Activated CD4-positive, alpha-beta memory T cell treated with anti-CD3 and anti-CD28 coated beads for 36 hours (primary cell): ENCODE measurements at places on chromosomes 6 and 20.

DNA sequence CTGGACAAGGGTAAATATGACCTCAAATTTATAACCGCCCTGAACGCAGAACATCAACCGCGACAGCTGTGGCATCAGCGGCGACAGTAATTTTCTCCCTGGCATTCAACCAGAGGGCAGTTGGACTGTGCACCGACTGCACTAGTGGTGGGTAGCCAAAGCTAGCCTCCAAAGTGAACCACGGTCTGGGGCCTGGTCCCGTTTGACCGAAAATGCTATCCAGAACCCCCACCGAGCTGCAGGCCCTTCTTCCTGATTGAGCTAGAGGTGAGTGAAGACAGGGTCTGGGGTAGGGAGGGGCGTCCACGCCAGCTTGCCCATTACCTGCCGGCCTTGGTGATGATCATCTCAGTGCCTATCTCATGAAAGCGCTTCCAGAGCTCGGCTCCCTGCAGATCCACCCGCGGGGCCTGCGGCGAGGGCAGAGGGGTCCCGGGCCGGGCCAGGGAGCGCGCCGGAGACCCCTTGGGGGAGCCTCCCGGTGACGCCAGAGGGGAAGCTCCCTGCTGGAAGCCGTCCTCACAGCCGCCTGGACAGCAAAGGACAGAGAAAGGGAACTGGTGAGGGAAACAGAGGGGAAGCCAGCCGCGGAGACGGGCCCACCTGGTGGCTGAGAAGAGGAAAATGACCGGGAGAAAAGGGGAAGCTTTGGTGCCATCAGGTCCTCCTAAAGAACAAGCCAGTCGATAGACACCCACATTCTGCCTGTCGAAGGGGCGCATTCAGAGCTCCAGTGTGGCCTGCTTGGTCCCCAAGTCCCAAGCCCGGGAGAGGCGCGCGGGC, 2.0 kb downstream of the TBX18 start:
- DNase-seq: no peak

- no peak for DNase-seq
Observed at GRCh38 chr6:81766482-81767069, 14.1 kb upstream of the TENT5A start.

DNA sequence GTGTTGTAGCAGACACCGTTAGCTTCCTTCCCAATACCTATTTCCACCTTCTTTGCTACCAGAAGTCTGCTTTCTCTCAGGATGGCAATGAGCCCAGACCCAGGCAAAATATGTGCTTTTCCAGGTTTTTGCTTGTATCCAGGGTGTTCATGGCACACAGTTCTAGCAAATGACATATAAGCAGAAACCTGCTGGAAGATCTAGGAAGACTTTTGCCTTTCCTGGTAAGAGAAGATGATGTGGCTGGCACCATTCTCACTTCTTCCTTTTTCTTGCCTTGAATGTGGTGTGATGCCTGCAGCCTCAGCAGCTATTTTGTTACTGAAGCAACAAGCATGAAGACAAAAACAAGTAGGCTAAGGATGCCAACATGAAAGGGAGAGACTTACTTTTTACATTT, 19.2 kb upstream of the TBC1D22B start:
- DNase-seq: no peak

DNA sequence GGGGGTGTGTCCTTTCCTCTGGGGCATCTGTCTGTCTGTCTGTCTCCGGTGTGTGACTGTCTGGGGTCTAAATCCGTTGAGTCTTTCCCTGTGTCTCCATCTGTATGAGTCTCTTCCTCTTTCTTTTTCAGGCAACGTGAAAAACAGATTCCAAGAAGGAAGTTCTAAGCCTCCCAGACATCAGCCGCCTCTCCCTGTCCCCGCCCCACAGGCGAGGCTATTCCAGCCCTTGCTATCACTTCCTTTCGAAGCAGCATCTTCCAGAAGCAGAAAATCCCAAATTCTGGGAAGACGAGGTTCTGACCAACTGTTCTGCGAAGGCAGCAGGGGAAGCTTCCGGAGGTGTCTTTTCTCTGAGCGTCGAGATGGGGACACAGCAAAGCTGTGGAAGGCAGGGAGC, 34.0 kb downstream of the PMEPA1 start:
- DNase-seq: no peak

DNA sequence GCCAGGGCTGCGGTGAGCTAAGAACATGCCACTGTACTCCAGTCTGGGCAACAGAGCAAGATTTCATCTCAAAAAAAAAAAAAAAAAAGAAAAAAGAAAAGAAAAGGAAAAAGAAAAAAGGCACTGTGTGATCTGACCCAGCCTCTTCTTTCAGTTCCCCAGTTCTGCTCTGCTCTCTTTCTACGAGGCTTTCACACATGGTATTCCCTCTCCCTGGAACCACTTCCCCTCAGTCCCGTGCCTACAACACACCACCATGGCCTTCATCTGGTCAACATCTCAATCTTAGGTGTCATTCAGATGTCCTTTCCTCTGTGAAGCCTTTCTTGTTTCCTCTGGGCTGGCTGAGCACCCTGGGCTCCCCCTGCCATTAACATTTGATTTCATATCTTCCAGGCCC, 2.3 kb upstream of the DSN1 start:
- DNase-seq: no peak

DNA sequence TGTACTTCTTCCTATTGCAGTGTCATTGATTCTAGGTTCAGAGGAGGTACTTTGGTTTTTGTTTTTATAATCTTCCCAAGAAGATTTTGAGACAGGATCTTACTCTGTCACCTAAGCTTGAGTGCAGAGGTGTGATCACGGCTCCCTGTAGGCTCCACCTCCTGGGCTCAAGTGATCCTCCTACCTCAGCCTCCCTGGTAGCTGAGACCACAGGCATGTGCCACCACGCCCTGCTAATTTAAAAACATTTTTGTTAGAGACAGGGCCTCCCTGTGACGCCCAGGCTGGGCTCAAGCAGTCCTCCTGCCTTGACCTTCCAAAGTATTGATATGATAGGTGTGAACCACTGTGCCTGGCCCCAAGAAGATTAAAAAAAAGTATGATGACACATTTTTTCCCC, 3.4 kb upstream of the SLC17A5 start:
- peak; percentile 31 for DNase-seq
